ENCODE measurements at places on chromosomes 6 and 20. TPM values are rescaled to one million over a fixed set of nuclear protein-coding genes. Genes with fewer than 3 reads are reported as not detected.

Gene SNAP91
- polyA plus RNA-seq, result not detected

- DNase-seq, result no peak
Observed at GRCh38 chr6:157711060-157711459, 112.0 kb upstream of the SNX9 start.

DNA sequence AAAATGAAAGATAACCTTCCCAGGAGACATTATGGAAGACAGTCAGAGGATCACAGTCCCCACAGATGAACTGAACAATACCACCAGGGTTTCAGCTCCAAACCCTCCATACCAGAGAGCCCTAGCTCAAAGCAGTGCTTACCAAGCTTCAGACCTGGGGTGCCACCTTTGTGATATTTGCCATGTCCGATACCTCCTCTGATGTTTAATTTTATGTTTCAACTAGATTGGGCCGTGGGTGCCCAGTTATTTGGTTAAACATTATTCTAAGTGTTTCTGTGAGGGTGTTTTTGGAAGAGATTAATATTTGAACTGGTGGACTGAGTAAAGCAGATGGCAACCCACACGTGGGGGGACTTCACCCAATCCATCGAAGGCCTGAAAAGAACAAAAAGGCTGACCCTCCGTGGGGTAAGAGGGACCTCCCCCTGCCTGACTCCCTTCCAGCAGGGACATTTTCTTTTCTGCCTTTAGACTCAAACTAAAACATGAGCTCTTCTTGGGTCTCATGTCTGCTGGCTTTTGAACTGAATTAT lies 11.8 kb downstream of the SCML4 start:
- no peak for DNase-seq

DNA sequence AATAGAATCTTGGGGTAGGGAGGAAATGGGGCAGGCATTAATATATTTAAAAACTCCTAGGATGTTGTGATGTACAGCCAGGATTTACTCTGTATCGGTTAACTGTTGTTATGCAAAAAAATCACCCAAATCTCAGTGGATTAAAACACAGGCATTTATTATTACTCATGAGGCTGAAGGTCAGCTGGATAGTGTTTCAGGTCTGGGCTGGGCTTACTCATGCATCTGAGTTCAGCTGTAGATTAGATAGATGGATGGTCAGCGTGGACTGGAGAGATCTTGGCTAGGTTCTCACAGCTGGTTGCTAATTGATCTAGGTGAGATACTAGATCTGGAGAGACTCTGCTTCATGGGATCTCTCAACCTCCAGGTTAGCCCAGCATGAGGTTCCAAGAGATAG lies 131.4 kb downstream of the BTBD3 start:
- DNase-seq, result no peak

- no peak for DNase-seq
Observed at GRCh38 chr6:24802271-24803059, 3.7 kb upstream of the ARMH2 start.

DNA sequence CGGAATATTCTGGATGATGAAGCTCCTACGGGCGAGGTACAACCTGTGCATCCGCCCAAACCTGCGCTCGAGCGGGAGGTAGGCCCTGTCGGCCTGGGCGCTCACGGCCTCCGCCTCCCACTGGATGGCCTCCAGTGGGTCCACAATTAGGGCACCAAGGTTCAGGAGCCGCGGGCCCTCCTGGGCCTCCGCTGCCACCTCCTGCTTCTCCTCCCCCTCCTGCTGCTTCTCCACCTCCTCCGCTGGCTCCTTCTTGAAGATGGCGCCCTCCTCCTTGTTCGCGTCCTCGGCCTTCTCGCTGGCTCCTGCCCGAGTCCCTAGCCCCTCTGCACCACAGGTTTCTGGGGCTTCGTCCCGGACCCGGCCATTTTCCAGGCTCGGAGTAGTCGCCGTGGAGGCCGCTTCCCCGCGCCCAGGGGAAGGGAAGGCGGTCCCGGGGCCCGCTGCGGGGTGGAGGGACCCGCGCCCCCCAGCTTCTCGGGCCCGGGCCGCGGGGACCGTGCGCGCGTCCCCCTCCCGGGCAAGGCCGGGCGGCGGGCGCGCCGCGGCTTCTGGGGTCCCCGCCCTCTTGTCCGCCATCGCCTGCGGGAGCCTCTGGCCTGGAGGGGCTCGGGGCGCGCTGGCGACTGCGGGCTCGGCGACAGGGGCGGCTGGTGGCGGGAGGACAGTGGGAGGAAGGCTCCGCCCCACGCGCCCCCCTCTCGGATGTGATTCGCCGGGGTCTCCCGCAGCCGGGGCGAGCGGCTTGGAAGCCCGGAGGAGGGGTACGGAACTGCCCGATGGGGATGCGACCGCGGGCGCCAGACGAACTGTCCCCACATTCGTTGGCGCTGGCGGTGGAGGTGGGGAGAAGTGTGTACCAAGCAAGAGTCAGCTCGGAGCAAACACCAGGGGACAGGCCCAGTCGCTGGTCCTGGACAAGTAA lies 17.6 kb downstream of the PLAGL2 start:
- DNase-seq, result no peak

All from keratinocyte (primary cell).